ENCODE measurements at places on chromosomes 4 and X. TPM values are rescaled to one million over a fixed set of nuclear protein-coding genes. Genes with fewer than 3 reads are reported as not detected.

RGN gene
- 2.7 TPM for total RNA-seq

LUZP4 gene
- not detected for total RNA-seq

COL25A1 gene
- 1.1 TPM for total RNA-seq

MEPE gene
- not detected for total RNA-seq

NPY2R gene
- not detected for total RNA-seq

PI4K2B gene
- 2.9 TPM for total RNA-seq

RNF128 gene
- not detected for total RNA-seq

HSFX3 gene
- not detected for total RNA-seq

Data from glutamatergic neuron (in vitro differentiated cells).